Memory B cell (primary cell): ENCODE measurements at places on chromosomes 6 and 20.

DNA sequence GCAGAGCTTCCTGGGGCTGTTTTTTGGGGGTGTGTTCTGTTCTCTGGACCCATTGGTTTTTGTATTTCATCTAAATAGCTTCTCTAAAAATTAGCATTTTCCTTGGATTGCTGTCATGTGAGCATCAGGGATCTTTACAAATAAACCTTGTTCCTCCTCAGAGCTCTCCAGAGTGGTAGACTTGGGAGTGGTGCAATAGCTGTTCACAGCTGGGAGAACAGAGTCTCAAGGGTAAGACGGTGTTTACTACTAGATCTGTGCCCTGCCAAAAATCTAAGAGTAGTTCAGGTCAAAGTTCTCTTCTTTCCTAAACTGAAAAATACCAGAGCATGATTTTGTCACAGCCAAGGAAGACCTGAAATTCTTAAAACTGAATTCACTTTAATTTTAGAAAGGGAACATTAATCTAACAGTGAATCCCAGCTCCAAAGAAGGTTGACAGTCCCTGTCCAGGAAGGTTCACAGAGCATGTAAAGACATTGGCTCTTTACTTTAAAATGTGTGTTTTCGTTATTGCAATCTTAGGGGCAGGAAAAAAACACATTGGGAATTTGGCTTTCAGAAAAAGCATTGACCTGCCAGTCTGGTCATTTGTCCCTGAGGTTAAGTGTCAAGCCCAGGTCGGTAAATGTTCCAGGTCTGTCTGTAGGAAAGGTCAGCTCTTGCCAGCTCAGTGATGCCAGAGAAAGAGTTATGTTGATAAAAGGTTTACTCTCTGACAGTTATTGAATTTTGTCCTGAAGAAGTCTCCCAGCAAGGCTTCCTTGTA, 43.3 kb downstream of the VAPB start:
- DNase-seq: no peak

- no peak for DNase-seq
These were observed 7.9 kb upstream of the ZSCAN12 start for GRCh38 chr6:28407401-28407800.

GRCh38 chr6:105121981-105122380, 57.8 kb downstream of the POPDC3 start:
- no peak for DNase-seq

DNA sequence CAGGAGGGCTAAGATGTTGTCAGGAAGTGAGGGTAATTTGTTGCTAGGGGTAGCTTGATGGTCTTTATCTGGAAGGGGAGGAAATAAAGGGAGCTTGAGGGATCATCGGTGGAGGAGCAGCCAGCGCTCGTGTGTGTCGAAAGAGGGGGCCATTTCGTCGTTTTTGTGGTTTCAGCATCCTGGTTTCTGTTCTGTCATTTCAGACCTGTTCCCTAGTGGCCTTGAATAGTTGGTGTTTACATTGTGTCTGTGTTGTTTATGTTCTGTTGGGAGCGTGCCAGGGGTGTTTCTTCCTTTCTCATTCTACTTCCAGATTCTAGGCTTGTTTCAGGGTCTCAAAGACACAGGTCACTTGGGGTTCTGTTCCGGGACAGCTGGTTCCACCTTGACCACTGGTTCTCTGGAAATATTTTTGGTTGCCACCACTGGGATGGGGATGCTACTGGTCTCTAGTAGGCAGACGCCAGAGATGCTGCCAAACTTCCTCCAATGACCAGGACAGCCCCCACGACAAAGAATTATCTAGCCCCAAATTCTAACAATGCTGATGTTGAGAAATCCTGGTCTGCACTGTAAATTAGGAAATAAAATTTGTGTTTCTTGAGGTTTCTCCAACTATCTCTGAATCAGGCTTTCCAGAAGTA, 113.9 kb upstream of the NAA20 start:
- peak; percentile 19 for DNase-seq

DNA sequence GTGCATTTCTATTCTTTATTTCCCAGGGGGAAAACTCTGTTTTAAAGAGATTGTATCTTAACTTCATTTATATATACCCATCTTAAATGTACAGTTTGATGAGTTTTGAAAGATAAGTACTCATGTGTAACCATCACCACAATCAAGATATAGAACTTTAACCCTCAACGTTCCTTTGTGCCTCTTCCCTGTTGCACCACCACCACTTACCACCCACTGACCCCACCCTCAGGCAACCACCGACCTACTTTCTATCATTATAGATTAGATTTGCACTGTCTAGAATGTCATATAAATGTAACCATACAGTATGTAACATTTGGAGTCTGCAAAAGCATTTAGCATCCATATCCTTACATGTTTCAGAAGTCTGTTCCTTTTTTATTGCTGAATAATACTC, 121.0 kb downstream of the RTN4IP1 start:
- no peak for DNase-seq

DNA sequence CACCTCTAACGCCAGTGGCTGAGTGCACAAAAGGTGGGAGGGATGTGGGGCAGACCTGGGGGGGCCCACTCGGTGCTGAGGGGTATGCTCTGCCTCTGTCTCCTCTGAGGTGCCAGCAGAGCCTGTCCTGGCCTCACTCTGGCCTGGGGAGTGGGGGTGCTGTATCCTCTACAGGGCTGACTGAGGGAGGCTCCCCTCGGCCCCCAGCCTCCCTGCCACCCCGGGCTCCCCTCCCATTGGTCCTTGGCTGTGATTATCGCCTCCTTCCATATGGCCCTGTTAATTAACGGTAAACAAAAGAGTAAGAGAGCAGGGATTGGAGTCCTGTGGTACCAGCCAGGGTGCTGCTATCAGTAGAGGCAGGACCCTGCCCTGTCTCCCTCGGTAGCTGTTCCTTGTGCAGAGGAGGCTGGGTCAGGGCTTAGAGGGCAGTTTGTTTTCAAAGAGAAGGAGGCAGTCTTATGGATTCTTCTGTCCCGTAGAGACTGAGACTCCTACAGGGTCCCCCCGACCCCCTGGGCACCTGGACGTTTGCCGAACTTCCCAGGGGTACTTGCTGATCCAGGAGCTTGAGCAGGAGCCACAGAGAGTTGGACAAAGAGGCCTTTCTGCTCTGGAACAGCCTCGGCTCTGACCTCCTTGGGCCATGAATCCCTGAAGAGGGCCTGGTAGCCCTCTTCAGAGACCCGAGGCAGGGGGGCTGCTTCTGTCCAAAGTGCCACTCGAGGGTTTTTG, 1.8 kb downstream of the MYT1 start:
- DNase-seq: no peak
